Endothelial cell of umbilical vein (primary cell): ENCODE measurements at places on chromosomes 7 and 10. TPM values are rescaled to one million over a fixed set of nuclear protein-coding genes. Genes with fewer than 3 reads are reported as not detected.

DNA sequence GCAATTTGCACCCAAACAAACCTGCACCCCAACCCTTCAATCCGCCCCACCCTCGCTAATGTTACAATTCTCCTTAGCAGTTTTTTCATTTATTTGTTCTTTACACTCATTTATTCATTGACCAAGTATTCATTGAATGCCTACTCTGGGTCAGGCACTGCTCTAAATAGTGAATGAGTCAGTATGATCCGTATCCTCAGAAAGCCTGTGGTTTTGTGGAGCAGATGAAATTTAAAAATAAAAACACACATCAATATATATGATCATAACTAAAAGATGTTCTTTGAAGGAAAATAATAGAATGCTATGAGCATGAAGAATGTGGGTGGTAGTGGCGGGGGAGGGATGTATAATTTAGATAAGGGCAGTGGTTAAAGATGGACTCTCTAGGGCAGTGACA is 13.3 kb downstream of the IFIT5 start:
- DNase-seq: no peak

The ZC3HAV1 gene
- 15.6 and 17.1 TPM in 2 replicates for polyA plus RNA-seq

The CYP2E1 gene
- 0.08 and 0.21 TPM in 2 replicates for polyA plus RNA-seq

The FEZF1 gene
- polyA plus RNA-seq: not detected in 2 replicates

The LRRD1 gene
- polyA plus RNA-seq: 0.03 TPM in 1 of 2 replicates, not detected in the other
